NCI-H2029 (cell line): ENCODE measurements at places on chromosomes 3 and 15.
A peak's percentile ranks its signal among the peaks of the same experiment; 100 is the strongest.

DNA sequence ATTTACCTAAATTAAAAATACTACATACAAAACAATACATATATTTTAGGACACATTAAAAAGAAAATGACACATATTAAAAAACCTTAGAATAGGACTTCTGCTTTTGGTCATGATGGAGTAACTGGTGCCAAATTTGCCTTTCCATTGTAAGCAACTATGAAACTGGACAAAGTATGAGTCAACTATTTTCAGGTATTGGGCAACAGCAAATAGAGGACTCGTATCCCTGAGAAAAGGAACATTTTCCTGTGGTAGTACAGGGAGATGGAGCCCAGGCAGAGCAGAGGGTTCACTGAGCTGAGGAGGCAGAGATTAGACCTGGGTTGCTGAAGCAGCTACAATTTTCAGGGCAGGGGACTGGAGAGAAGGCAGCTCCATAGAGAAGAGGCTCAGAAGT is 14.7 kb downstream of the CCR1 start:
- no peak for DNase-seq

GRCh38 chr3:102112704-102113230 is 263.5 kb downstream of the NFKBIZ start:
- DNase-seq: no peak

GRCh38 chr3:77158730-77159581 is 119.1 kb downstream of the ROBO2 start:
- no peak for DNase-seq

GRCh38 chr15:35907511-35907910 is 361.5 kb upstream of the DPH6 start:
- DNase-seq: no peak

GRCh38 chr3:16663854-16664712 is 58.9 kb upstream of the DAZL start:
- DNase-seq: no peak

- DNase-seq: no peak
These were observed 27.2 kb upstream of the ABHD17C start for GRCh38 chr15:80667936-80668335.

DNA sequence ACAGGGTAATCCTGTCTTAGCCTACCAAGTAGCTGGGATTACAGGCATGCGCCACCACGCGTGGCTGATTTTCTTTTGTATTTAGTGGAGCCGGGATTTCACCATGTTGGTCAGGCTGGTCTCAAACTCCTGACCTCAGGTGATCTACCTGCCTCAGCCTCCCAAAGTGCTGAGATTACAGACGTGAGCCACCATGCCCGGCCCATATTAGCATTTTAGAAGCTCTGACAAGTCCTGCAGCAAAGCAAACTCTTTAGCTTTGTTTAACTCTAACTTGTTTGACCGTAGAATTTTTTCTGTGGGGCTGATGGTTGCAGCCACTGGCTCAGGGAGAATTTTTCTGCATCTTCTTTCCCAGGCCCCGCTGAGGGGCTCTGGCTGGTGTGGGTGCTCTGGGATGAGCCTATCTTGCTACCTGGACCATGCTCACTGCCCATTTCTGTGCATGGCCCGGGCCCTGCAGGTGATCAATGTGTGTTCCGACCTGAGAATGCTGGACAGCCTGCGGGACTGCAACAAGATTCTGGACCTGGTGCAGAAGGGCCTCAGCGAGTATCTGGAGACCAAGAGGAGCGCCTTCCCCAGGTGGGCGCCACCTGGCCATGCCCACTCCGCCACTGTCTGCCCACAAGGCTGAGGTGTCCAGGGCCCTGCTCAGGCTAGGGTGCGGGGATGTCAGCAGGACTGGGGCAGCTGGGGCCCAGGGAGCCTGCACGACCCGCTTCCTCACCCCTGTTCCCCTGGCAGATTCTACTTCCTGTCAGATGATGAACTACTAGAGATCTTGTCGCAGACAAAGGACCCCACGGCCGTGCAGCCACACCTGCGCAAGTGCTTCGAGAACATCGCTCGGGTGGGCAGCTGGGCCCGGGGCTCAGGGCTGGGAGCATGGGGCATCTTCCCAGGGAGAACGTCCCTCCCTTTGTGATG is 41.3 kb downstream of the DNAH1 start:
- no peak for DNase-seq

DNA sequence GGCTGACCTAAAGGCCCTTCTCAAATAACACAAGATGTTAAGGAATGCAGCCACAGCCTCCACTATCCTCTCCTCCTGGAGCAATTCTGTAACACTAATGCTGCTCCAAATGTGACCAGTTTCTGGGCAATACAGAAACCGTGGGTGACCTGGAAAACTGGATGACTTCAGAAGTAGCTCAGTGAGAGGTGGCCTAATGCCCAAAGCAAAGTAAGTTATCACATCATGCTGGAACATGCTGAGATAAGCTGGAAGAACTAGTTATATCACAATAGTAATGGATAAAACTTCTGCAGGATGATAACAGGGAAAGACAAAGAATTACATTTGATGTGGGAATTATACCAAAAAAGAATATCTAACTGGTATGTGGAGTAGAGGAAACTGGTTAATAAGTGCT is 72.0 kb downstream of the DHX30 start:
- DNase-seq: no peak

- DNase-seq: peak; percentile 80
These were observed 186.9 kb upstream of the TLE3 start for GRCh38 chr15:70284438-70285214.

GRCh38 chr3:30319713-30320112 is 286.7 kb upstream of the TGFBR2 start:
- peak; percentile 75 for DNase-seq

GRCh38 chr3:196063049-196063448 is 18.8 kb downstream of the TFRC start:
- no peak for DNase-seq

DNA sequence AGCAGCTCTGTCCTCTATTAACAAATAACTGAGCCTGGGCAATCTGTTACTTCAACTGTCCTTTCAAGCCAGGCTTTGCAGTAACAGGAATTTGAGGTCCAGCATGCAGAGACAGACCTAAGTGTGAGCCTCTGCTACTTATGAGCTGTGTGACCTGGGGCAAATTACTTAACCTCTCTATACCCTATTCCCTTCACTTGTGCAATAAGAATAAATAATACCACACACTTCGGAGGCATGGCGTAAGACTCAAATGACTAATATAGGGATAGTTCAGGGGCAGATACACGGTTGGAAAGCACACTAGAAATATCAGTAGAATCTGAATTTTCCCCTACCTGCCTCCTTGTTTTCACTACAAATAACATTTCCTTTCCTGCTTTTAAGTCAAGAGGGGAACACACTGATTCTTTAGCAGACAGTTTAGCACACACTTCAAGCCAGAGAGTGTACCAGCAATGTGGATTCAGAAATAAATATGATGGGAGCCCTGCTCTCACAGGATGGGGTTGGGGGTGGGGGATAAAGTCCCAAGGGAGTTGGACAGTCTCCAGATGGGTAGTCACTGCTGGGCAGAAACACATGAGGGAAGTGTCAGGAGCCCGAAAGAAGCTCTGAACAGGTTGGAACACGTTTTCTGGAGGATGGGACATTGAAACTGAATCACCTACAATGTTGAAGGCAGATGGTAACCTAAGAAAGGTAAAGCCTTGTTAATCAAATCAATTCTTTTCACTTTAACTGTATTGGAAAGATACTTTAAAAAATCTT is 61.8 kb upstream of the RBP1 start:
- DNase-seq: no peak

- no peak for DNase-seq
These were observed 51.2 kb downstream of the SLTM start for GRCh38 chr15:58882243-58882642.

DNA sequence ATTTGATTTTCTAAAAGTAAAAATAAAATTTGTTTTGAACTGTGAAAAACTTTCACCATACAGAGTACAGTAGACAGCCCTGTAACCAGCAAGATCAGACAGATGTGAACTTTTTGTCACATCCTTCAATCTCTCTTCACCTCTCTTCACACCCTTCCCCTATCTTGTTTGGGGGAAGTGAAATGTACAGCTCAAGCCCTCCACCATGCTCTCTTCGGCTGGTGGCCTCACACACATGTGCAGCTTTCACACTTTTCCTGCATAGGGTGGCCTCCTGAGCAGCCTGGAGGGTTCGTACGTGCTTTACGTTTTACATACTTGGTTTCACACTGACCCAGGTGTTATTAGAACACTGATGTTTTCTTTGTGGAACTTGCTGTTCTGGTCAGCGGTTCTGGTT is 86.4 kb downstream of the DNAJB8 start:
- DNase-seq: no peak

DNA sequence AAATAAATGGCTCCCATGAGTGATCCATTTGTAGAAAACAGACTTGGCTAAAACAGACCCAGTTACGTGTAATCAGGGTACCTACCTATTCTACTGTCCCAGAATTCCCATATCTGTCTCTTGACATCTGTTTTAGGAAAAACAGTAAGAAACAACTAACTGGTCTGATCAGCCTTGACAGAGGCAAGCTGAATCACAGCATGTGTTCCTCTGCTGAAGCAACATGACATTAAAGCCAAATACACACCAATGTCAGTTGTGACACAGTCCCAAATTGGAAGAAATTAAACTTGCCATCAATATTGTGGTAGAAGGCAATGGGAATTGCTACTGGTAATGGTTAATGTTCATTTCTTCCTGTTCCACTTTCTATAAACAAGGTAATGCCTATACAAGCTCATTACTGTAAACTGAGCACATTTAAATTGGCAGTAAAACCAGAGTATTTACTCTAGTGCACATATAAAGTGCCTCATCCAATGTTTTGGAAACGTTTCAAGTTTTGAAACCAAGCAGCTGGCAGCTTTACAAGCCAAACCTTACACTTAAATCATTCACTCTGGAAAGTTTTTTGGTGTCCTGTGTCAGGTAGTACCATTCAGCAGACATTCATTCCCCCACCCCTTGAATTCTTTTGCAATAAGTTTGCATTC is 27.0 kb downstream of the ALDH1A2 start:
- peak; percentile 63 for DNase-seq

- no peak for DNase-seq
These were observed 69.1 kb downstream of the P3H2 start for GRCh38 chr3:190051641-190052040.

- no peak for DNase-seq
These were observed 8.1 kb downstream of the CEMIP start for GRCh38 chr15:80787316-80787715.

DNA sequence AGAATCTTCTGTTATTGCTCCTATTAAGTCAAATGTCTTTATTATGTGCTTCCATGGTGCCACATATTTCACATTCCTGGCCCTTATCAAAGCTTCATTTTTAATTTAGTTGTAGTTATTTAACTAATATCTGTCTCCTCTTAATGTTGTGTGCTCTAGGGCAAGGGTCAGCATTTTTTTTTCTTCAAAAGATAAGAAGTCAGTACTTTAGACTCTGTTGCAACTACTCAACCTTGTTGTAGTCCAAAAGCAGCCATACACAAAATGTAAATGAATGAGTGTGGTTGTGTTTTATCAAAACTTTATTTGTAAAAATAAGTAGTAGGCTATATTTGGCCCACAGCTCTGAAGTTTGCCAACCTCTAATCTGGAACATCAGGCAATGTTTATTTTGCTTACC is 394.7 kb upstream of the CBLB start:
- no peak for DNase-seq

GRCh38 chr3:47930979-47931378 is 85.2 kb downstream of the MAP4 start:
- DNase-seq: no peak

DNA sequence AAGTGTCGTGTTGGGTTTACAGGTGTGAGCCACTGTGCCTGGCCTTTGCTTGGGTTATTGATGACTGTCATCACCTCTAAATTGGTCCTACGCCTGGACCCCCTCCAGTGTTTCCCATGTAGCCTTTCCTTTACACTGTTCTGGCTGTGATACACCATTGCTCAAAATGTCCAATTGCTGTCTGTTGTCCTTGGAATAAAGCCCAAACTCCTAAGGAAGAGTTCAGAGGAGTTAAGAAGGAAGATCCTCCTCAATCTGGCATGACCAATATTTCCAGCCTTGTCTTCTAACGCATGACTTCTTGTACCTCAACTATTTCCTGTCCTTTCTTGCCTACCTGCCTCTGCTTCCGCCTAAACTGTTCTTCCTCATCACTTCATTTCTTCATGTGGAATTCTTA is 113.1 kb downstream of the POLR2M start:
- DNase-seq: no peak

DNA sequence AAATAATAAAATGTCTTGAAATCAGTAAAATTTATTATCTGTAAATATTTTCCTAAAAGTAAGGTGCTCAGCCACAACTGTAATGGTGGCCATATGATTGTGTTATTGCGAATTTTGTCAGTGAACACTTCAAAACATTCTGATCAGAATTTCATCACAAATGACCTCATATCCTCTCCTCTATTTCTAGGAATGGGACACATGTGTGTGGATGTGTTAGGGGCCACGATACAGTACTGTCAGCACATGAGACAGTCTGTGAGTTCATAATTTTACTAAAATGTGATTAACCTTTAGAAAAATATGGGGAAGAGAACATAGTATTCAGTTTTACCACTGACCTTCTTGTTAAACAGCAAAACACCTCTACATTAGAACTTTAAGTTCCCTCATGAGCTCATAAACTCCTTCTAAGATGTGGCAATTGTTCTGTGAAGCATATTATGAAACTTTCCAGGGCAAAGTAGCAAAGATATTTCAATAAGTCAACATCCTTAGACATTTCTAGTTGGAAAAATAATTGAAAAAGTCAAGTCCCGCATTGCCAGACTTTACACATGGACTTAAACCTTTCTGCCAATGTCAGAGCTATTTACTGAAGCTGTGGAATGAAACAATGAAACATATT is 158.2 kb upstream of the ABI3BP start:
- no peak for DNase-seq

GRCh38 chr15:86036243-86036642 is 43.4 kb upstream of the AGBL1 start:
- no peak for DNase-seq

DNA sequence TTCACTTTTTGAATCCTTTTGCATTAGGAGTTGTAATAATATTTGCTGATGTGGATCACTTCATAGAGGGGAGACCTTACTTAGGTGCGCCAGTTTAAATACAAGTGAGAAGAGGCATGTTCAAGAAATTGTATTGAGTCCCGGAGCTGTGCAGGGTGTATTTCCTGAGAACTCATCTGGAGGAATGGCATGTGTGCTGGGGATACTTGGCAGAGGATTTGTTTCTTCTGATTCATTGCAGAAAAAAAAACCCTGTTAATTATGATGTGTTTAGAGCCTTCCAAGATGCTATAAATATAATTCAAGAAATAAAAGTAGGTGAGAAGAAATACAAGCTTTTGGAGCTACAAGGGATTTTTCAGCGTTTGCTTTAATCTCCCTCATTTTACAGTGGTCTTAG is 97.6 kb downstream of the TPRG1 start:
- no peak for DNase-seq

DNA sequence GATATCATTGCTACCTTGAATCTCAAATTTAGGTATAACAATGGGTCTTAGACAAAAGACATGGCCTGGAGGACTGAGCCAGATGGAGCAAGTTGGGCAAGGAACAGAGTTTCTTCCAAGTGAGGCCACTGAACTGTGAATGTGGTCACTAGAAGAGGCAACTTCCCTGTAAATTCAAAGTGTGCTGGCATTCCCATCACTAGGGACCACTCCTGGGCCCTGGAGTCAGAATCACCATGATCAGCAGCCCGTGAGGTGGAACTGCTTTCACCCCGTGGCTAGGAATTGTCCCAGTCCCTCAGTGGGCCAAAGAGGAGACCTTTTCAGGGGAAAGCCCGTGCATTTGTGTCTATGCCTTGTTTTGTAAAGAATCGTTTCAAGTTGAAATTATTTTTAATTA is 47.3 kb downstream of the HES1 start:
- no peak for DNase-seq
